GM10248 (cell line): ENCODE measurements at places on chromosomes 16 and 17.

GRCh38 chr17:66985338-66986237 lies 21.1 kb downstream of the CACNG4 start:
- peak; percentile 57 for DNase-seq

GRCh38 chr16:68005786-68006286 lies 6.6 kb upstream of the DPEP2 start:
- no peak for DNase-seq

DNA sequence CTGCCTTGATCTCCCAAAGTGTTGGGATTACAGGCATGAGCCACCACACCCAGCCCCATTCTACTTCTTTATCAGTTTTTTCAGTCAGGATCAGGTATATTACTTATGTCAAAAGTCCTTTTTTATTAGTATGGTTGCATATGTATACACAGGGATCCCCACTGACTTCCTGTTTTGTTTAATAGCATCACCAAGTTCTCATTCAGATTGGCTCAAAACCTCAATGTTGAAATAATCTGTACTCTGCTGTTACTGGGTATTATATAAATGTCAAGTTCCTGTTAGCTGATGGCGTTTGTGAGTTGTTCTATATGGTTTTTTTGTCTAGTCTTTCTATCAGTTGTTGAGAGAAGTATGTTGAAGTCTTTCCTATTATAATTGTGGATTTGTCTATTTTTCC lies 168.5 kb downstream of the BCAS3 start:
- DNase-seq = no peak

DNA sequence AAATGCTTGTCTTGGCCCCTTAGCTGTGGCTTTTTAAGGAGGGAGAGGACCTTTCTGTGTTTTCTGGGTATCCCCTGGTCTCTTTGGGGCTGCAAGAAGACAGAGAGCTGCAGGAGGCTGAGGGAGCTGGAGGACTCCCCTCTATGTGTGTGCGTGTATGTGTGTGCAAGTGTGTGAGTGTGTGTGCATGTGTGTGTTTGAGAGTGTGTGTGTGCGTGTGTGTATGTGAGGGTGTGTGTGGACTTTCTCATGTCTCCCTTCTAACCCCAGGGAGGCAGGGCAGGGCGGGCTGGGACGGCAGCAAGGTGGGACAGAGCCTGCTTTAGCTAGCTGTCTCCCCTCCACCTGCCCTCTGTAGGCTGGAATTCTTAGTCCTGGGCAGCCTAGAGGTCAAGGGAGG lies 1.9 kb downstream of the PRSS54 start:
- no peak for DNase-seq

DNA sequence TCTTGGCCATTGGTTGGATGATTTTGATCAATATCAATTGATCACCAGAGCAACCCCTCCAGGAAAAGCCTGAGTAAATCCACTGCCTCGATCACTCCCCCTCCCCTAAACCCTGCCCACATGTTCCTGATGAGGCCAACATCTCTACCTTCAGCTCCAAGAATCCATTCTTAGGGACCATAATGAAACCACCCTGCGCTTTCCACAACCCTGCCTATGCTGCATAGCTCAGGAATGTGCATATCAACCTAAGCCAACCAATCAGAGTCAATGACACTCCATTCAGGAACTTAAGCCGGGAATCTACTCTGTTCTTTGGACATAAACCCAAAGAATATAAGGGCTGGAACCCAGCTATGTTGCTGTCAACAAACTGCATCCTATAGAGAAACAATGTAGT lies 86.3 kb downstream of the MYH11 start:
- no peak for DNase-seq
